Amygdala (tissue), 56 donors: ENCODE measurements at places on chromosomes 4 and X.

GRCh38 chrX:41051288-41051687, 34.0 kb upstream of the USP9X start:
- no peak for DNase-seq

DNA sequence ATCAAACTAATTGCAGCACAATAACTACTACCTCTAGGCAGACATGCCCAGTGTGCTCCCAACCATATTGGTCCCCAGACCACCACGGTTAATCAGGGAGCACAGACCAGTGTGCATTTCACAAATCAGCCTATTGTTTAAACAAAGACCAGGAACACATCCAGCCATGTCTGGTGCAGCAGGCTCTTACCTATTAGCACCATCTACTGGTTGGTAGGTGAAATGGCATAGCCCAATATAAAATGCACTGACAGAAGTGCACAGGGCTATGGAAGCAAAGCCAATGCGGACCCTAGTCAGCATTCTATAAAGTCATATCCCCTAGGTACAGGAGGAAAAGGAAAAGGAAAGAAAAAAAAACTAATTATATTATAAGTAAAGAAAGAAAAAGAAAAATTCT, 15.5 kb upstream of the CYLC1 start:
- no peak for DNase-seq

DNA sequence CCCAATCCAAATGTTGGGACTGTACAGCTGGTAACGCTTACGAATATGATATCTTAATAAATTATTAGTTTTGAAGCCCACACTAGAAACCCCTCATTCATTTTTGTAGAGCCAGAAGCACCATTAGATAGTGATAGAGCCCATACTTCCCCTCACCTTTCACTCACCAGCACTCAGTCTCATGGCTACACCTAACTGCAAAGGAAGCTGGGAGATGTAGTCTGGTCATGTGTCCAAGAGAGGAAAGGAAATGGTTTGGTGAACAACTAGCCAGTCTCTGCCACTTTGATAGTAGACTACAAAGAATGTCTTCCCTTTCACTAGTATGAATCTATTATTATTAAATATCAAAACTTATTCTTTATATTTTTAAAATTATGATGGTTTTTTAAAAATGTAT, 77.1 kb upstream of the EGFL6 start:
- DNase-seq = no peak

DNA sequence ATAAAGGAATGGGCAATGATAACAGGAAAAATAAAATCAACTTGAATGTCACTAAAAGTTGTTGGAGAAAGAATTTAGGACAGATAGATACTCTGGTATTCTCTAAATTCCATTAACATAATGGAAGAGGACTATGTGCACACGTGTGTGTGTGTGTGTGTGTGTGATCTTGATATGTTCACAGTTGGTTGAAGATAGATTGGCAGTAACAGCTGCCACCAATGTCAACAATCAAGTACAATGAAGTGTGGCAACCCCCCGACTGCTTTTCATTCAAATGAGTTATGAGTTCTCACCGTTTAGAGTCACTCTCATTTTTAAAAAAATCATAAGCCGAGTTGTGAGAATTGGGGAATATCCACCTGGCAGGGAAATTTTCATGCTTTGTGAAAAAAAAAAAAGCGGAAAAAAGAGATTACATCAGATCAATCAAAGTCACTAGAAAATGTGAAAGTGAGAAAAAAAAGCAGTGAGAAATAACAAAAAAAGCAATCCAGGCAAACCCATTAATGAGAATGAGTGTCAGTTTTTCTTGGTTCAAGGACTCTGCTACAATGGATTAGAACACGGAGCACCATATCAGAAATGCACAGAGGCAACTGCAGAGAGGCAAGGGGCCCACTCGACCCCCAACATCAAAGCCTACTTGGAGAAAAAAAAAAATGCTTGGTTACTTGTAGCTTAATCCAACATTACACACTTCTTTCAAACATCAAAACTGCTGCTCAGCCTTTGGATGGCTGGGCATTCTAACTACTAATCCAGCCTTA, 414.9 kb upstream of the PITX2 start:
- DNase-seq = no peak

DNA sequence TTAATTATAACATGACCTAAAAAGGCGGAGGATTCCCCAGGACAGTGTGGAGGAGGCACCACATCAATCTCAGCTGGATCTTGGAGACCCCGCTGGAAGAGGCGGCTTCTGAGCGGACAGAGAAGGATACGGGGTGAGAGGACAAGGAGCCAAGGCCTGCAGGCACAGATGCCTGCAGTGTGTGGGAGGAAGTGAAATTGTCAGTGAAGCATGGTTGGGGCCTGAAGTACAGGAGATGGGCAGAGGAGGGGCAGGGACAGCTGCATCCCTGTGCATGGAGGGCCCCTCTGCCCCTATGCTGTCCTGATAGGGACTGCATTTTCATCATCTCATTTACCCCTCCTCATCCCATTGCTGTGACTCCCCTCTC, 1.7 kb upstream of the SLC2A9 start:
- no peak for DNase-seq
